ENCODE measurements at places on chromosomes 5 and 9. TPM values are rescaled to one million over a fixed set of nuclear protein-coding genes. Genes with fewer than 3 reads are reported as not detected.

The GMCL2 gene
- total RNA-seq, result not detected

The FAM221B gene
- not detected for total RNA-seq

The GIN1 gene
- 8.9 TPM for total RNA-seq

The TXN gene
- total RNA-seq, result 92.5 TPM

DNA sequence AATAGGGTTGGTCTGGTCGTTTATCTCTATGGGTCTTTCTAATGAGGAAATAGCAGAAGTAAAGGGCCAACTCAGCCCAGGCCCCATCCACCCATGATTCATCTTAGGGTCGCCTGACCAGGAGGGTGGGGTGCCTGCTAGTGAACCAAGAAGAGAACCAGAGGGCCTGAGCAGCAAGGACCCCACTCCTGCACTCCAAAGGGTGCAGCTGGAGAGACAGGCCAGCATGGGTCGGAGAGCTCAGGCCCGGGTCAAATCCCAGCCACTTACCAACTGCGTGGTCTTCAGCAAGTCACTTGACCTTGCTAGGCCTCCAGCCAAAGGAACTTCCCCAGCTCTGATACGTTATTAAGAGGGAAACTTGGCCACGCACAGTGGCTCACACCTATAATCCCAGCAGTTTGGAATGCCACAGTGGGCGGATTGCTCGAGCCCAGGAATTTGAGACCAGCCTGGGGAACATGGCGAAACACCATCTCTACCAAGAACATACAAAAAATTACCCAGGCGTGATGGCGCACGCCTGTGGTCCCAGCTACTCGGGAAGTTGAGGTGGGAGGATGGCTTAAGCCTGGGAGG, 4.3 kb downstream of the BBLN start:
- no peak for DNase-seq
- no peaks in the 10 kb centered on the region for H3K4me1 ChIP-seq
- H3K36me3 ChIP-seq, result peaks cover 54% of the 10 kb centered on the region
- no peak overlapping the region for H3K27ac ChIP-seq
- H3K27me3 ChIP-seq, result no peaks in the 10 kb centered on the region

DNA sequence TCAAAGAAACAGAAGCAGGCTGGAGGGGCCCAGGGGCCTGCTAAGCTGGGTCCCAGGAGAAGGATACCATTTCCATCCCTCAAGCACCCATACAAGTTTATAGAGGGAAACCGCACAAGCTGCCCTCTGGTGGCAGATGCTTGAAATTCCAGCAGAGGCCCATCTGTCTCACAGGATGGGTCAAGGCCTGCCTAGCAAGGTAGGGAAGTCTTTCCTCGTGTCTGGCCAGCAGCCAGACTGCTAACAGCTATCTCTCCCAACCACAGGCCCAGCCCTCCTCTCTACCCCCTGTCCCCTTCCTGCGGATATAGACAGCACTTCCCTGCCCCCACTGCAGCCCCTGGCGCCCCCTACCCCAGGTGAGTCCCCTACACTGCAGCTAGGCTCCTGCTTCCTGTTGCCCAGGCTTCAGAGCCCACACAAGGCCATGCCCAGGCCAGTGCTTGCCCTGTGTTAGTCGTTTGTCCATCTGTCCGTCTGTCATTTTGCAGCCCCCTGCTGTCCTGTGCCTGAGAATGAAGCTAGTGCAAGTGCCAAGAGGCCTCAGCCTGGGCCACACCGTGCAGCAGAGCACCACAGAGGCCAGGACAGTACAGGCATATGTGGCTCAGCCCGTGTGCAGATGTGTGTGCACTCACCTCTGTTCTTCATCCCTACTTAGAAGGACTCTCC, 26.2 kb downstream of the TCF7 start:
- peak; percentile 69 for DNase-seq
- peaks cover 46% of the 10 kb centered on the region for H3K36me3 ChIP-seq
- H3K4me1 ChIP-seq, result peaks cover 12% of the 10 kb centered on the region
- H3K27me3 ChIP-seq, result no peaks in the 10 kb centered on the region
- no peak overlapping the region for H3K4me3 ChIP-seq
